Fibroblast of skin of right quadriceps (primary cell): ENCODE measurements at places on chromosomes 2 and 18.

GRCh38 chr2:72090271-72090720 is 57.4 kb downstream of the CYP26B1 start:
- no peak for DNase-seq

DNA sequence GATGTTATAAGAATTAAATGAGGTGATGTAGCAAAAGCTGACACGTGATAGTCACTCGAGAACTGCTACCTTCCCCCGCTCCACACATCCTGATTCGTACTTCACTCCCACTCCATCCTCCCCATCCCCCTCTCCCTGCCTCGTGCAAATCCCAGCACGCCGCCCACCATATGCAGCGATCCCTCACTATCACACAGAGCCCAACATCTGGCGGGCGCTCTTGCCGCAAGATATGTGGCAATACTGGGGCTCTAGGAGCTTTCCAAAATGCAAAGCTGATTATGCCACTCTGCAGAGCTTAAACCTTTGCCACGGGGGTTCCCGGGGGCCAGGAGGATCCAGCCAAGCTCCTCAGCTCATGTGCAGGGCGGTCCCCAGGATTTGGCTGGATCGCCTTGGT is 37.4 kb downstream of the DNMT3A start:
- DNase-seq = peak; percentile 46

DNA sequence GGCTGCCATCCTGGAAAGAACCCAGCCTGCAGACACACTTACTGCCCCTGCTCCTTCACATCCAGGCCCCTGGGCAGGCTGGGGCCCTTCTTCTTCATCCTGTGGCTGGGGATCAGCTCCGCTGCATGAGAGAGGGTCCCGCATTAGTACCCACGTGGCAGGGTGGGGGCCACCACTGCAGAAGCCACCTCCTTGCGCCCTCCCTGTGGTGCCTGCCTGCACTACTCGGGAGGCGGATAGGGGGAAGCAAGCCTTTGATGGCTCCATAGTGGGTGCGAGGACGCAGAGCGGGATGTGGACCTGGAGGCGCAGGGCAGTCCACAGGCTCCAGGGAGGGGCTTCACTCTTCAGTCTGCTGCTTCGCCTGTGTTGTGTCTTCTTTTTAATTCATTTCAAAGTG is 46.7 kb downstream of the GPC1 start:
- no peak for DNase-seq

GRCh38 chr2:37654932-37655841 is 16.3 kb downstream of the CDC42EP3 start:
- no peak for DNase-seq

- no peak for DNase-seq
Observed at GRCh38 chr2:136126421-136126926, 8.5 kb upstream of the CXCR4 start.

DNA sequence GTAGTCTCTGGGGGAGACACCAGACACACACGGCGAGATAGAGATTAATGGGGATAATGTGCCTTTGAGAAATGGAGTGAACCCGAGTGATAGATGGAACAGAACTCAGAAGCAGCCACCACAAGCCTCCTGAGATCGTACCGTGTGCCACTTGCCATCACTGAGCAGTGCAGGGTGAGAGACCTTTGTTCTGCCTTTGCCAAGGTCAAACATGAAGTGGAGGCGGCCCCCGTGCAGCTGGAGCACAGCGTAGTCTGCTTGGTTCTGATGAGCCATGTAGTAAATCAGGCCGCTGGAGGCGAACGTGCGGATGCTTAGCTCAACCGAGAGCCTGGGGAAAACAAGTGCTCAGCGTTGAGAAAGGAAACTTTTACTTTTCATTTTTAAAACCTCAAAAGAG is 167.0 kb downstream of the LAMA1 start:
- no peak for DNase-seq

DNA sequence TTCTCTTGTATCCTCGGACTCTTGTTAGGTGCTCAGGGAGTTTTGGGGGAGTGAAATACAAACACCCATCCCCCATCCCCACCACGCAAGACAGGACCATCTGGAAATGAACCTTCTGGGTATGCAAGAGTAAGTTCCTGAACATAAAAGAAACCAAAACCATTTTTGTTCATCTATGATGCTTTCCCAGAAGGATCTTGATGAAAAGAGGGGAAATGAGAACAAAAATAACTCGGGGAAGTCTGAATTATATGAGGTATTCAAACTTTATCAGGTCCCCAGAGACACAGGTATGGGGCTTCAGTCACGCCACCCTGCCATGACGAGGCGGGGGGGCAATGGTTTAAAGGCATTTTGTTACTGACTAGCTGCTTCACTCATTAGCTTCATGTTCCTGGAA is 68.6 kb upstream of the DNMT3A start:
- DNase-seq = no peak

GRCh38 chr2:55025627-55026026 is 24.6 kb downstream of the RTN4 start:
- no peak for DNase-seq

- DNase-seq = peak; percentile 7
Observed at GRCh38 chr2:200509235-200509611, 645 bp downstream of the KCTD18 start.

DNA sequence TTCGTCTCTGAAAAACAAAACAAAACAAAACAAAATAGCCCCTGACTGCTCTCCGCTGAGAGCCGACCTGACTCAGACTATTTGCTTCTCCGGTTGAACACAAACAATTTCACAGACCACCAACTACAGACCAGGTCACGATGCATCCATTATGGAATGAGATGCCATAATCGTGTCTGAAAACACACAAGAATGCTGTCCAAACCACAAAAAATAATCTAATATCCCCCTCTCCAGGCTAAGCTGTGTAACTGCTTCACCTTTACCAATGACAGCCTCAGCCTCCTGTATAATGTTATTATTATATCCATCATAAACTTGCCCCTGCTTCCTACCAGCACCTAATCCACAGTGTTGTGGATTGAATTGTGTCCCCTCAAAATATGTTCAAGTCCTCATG is 114.7 kb downstream of the DNAH6 start:
- DNase-seq = peak; percentile 40
